Activated naive CD4-positive, alpha-beta T cell treated with anti-CD3 and anti-CD28 coated beads for 36 hours (primary cell): ENCODE measurements at places on chromosomes 4 and X.

DNA sequence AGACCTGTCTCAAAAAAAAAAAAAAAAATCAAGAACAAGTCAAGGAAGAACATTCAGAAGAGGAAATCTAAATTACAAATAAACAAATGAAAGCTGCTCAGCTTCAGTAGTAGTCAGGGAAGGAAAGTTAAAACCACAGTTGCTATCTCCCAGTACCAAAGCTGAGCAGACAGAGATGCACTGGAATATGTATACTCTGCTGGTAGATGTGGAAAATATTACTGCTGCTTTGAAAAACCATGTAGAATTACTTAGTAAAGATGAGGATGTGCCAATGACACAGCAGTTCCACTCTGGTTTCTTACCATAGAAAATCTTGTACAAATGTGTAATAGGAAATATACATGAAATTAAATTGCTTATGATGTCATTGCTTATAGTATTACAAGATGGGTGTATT is 25.1 kb upstream of the PRKX start:
- DNase-seq: peak; percentile 13

- no peak for DNase-seq
Observed at GRCh38 chr4:74640111-74640903, 154.0 kb downstream of the BTC start.

GRCh38 chrX:40290517-40290916 is 192.8 kb upstream of the BCOR start:
- DNase-seq: no peak

GRCh38 chr4:71184195-71184781 is 154.5 kb upstream of the SLC4A4 start:
- peak; percentile 69 for DNase-seq
